ENCODE measurements at places on chromosomes 1 and 21.

DNA sequence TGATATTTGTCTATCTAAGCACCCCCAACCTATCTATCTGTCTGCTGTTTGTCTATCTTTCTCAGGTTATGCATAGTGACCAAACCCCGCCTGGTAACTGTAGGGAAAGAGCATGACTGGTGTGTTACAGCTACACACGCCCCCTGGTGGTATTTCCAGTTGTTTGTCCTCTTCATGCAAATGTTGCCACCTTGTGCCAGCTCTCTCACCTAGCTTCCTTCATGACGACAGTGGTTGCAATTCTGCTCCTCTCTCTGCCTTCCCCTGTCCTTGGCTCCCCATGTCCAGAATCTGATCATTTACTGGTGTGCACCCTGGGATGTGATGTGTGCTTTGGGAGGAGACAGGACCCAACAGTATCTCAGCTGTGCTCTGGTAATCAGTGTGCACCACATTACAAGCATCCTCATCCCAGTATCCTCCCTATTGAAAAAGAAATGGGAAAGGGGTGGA lies 8.1 kb upstream of the INKA2 start:
- no peak for DNase-seq

GRCh38 chr1:233672732-233673131 lies 58.8 kb downstream of the KCNK1 start:
- DNase-seq: no peak

DNA sequence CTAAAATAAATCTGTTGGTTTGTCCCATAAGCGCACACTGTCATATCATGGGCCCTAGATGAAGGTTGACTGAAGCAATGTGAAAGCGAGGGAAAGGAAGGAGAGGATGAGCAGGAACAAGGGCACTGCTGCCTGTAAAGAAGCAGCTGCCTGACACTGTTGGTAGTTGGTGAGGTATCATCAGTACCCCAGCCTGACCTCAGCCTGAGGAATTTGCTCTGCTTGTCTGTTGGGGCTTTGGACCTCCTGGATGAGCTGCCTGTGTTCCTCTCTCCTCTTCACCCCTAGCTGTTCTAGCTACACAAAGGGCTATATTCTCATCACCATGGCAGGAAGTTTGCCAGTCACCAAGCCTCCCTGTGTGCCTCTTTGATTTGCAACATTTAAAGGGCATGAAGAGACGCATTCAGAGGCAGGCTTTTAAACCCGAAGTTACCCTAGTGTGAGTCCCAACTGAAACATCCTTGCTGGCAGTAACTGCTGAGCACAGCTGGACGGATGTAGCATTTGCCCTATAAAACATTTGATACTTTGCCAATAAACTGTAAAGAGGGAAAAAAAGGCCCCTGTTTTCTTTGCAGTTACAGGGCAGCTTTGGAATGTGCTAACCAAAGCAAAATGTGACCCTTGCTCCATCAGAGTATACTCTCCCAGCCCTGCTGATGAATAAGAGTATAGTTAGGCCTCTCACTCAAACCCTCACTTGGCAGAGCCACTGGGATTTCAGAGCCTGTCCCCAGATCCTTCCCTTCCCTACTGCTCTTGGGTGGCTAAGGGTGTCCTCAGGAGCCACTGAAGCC lies 22.2 kb upstream of the SPATA6 start:
- no peak for DNase-seq

GRCh38 chr1:78491451-78492071 lies 787 bp downstream of the PTGFR start:
- peak; percentile 74 for DNase-seq

DNA sequence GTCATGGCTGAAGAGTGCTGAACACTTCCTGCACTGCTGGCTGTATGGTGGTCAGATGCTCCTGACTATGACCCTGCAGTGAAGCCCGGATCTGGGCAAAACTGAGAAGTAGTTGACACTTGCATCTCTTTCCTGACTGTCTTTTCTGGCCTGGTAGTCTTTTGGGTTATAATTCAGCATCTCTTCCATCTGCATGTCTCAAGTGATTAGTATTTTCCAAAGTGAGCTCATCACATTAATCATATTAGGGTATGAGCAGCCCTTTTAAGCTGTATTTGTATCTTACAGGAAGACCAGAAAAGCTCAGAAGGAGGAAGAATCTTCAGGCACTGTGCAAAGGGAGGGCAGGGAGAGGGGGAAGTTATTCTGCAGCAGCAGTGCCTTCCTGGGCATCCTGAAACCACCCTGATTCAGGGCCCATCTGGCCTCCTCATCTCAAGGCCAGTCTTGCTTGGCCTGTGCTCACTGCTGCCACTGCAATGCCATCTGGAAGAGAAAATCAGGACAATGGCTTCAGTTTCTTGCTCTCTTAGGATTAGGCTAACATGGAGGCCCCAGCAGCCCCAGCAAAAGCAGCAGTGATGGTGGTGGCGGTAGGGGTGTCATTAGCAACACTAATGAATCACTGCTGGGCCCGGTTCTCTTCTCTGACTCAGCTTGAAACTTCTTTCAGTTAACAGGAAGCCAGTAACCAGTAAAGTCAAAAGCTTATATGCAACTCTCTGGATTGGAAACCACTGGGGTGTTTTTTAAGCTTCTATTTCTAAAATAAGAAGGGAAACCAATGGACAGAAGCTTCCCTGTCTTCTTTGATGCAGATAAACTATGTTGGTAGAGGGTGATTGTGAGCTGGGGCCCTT lies 63.3 kb upstream of the WDR26 start:
- DNase-seq: no peak

GRCh38 chr1:234902774-234903547 lies 225.7 kb downstream of the TOMM20 start:
- DNase-seq: no peak
